ENCODE measurements at places on chromosomes 4 and X. TPM values are rescaled to one million over a fixed set of nuclear protein-coding genes. Genes with fewer than 3 reads are reported as not detected.

Gene ITIH6
- total RNA-seq = not detected

Gene SUPT20HL1
- 1.7 TPM for total RNA-seq

Gene HTN1
- not detected for total RNA-seq

DNA sequence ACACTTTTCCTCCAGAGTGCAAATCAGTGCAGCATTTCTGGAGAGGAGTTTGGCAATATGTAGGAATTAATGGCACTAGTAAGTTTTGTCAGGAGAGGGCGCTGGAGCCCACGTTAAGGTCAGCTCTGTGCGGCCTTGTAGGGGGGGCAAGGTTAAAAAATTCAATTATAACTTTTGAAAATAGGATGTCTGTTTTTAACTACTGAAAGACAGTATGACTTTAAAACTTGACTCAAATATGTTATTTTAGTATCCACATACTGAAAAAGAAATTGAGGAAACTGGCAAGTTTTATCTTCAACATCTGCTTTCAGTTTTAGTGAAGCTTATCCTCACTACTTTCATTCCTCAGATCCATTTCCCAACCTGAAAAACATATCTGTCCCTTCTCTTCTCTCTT is 30.9 kb upstream of the HSD17B13 start:
- H3K27me3 ChIP-seq = no peaks in the 10 kb centered on the region
- no peak for DNase-seq
- peaks cover 19% of the 10 kb centered on the region for H3K36me3 ChIP-seq
- H3K27ac ChIP-seq = peak overlapping the region; percentile 71
- no peak overlapping the region for H3K4me3 ChIP-seq
- H3K4me1 ChIP-seq = peaks cover 4% of the 10 kb centered on the region

- H3K4me3 ChIP-seq = no peak overlapping the region
- H3K36me3 ChIP-seq = no peaks in the 10 kb centered on the region
- H3K27me3 ChIP-seq = no peaks in the 10 kb centered on the region
- no peaks in the 10 kb centered on the region for H3K4me1 ChIP-seq
- no peak for DNase-seq
Observed at GRCh38 chr4:75069493-75070074, 136.7 kb downstream of the PARM1 start.

- no peak for DNase-seq
- no peaks in the 10 kb centered on the region for H3K27me3 ChIP-seq
- no peak overlapping the region for H3K4me3 ChIP-seq
- no peak overlapping the region for H3K27ac ChIP-seq
Observed at GRCh38 chrX:65926095-65927019, 113.5 kb downstream of the VSIG4 start.

DNA sequence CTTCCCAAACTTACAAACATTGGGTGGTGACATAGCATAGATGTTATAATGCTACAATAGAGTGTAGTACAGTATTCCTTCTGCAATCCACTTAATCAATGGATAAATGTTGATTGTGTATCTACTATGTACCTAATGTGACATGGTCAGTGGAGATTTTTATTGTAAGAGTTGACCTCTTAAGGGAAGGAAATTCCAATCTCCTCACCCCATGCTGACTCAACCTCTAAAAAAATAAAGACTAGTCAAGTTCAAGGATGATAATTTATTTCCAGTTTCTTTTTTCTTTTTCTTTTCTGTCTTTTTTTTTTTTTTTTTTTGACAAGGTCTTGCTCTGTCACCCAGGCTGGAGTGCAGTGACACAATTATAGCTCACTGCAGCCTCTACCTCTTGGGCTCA is 206.5 kb upstream of the STS start:
- H3K4me1 ChIP-seq = no peaks in the 10 kb centered on the region
- no peak for DNase-seq
- no peaks in the 10 kb centered on the region for H3K27me3 ChIP-seq
- no peak overlapping the region for H3K27ac ChIP-seq
- no peaks in the 10 kb centered on the region for H3K36me3 ChIP-seq

Gene ZFP42
- total RNA-seq = not detected

Gene GPR143
- not detected for total RNA-seq

GRCh38 chr4:151783867-151784266 is 23.1 kb upstream of the GATB start:
- H3K36me3 ChIP-seq = no peaks in the 10 kb centered on the region
- DNase-seq = no peak
- H3K27ac ChIP-seq = no peak overlapping the region
- no peaks in the 10 kb centered on the region for H3K27me3 ChIP-seq
- H3K4me1 ChIP-seq = no peaks in the 10 kb centered on the region

GRCh38 chrX:102711872-102712215 is 404 bp upstream of the GPRASP2 start:
- DNase-seq = no peak
- H3K27me3 ChIP-seq = no peaks in the 10 kb centered on the region
- peak overlapping the region; percentile 86 for H3K27ac ChIP-seq
- no peaks in the 10 kb centered on the region for H3K4me1 ChIP-seq
- H3K36me3 ChIP-seq = no peaks in the 10 kb centered on the region

- no peak overlapping the region for H3K27ac ChIP-seq
- no peaks in the 10 kb centered on the region for H3K4me1 ChIP-seq
- no peaks in the 10 kb centered on the region for H3K36me3 ChIP-seq
- no peak for DNase-seq
- no peak overlapping the region for H3K4me3 ChIP-seq
Observed at GRCh38 chr4:12881945-12882584, 602.1 kb downstream of the RAB28 start.

DNA sequence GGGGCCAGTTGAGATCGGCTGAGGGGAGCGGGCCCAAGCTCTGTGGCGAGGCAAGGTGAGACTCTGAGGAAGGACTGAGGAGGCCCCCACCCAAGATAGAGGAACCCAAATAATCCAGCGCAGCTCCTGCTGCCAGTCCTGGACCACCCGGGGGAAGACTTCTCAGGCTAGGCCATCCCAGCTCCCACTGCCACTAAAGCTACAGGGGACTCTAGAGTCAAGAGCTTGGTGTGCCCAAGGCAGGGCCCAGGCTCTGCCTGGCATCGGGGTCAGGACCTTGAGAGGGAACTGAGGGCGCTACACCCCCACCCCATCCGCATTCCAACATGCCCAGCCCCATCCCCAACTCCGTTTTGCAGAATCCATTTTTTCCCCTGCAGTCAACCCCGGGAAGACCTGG is 8.6 kb downstream of the MAGEA4 start:
- no peak overlapping the region for H3K27ac ChIP-seq
- DNase-seq = no peak
- H3K4me1 ChIP-seq = no peaks in the 10 kb centered on the region
- no peaks in the 10 kb centered on the region for H3K36me3 ChIP-seq

Gene NSUN7
- 5.0 TPM for total RNA-seq

GRCh38 chr4:107922486-107923473 is 8.6 kb upstream of the CYP2U1 start:
- no peak for DNase-seq
- no peak overlapping the region for H3K27ac ChIP-seq
- H3K36me3 ChIP-seq = no peaks in the 10 kb centered on the region
- no peak overlapping the region for H3K4me3 ChIP-seq
- no peaks in the 10 kb centered on the region for H3K4me1 ChIP-seq

Gene SHISA3
- total RNA-seq = 23.6 TPM

Gene GAGE13
- not detected for total RNA-seq

Gene CSAG2
- not detected for total RNA-seq

DNA sequence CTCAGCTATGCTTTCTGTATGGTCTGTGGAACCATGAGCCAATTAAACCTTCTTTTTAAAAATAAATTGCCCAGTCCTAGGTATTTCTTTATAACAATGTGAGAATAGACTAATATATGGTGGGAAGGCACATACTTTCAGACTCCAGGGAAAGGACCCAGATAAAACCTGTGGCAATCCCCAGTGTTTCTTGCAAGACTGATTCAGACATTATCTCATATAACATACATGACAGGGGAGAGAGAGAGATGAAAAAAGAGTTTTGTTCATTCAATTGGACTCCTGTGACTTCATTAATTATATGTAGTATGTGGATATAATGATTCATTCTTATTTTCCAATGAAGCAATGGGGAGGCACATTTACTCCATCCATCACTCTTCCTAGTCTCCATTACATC is 291.4 kb upstream of the PRKX start:
- no peaks in the 10 kb centered on the region for H3K4me1 ChIP-seq
- no peak for DNase-seq
- H3K36me3 ChIP-seq = no peaks in the 10 kb centered on the region
- H3K27me3 ChIP-seq = no peaks in the 10 kb centered on the region
- no peak overlapping the region for H3K4me3 ChIP-seq

Gene HSFX2
- total RNA-seq = not detected

GRCh38 chrX:68249401-68249831 is 183.9 kb downstream of the OPHN1 start:
- DNase-seq = no peak
- H3K36me3 ChIP-seq = no peaks in the 10 kb centered on the region
- H3K4me1 ChIP-seq = no peaks in the 10 kb centered on the region
- no peak overlapping the region for H3K27ac ChIP-seq
- H3K27me3 ChIP-seq = no peaks in the 10 kb centered on the region

DNA sequence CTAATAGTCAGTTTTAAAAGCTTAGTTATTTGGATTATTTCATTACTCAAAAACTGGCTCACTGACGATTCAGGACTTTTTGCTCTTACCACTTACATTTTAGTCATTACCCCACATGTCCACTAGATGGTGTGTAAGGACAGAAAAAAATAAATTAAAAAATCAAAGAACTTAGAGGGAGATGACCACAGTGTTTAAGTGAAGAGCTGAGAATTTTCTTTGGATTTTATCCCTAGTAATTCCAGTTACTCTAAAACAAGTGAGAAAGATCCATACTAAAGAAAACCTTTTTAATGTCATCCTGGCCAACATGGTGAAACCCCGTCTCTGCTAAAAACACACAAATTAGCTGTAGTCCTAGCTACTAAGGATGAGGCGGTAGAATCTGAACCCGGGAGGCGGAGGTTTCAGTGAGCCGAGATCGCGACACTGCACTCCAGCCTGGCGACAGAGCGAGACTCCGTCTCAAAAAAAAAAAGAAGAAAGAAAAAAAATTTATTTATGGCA is 26.4 kb upstream of the TMPRSS11B start:
- H3K27ac ChIP-seq = no peak overlapping the region
- DNase-seq = no peak
- H3K4me3 ChIP-seq = peak overlapping the region; percentile 47

Gene DAPP1
- total RNA-seq = not detected

DNA sequence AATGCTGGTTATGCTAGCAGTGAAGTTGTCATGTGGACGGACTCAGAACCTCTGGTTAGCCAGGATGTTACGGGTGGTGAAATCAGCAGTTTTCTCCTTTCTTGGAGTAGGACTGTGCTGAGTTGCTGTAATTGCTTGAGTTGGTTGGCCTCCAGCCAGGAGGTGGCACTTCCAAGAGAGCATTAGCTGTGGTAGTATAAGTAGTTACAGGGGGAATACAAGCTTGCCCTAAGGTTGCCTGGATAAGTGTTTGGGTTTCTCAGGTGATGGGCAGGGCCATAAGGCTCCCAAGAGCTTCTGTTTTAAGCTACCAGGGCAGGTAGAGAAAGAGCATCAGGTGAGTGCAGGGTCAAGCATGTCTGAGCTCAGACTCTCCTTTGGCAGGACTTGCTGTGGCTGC is 103.0 kb downstream of the ZNF518B start:
- H3K27ac ChIP-seq = no peak overlapping the region
- no peaks in the 10 kb centered on the region for H3K36me3 ChIP-seq
- no peak overlapping the region for H3K4me3 ChIP-seq
- DNase-seq = no peak
- H3K4me1 ChIP-seq = no peaks in the 10 kb centered on the region

Gene HTN3
- total RNA-seq = not detected

GRCh38 chrX:72295745-72296144 is 10.0 kb downstream of the CITED1 start:
- peaks cover 2% of the 10 kb centered on the region for H3K27me3 ChIP-seq
- no peak overlapping the region for H3K4me3 ChIP-seq
- H3K36me3 ChIP-seq = no peaks in the 10 kb centered on the region
- H3K4me1 ChIP-seq = no peaks in the 10 kb centered on the region
- DNase-seq = no peak

GRCh38 chr4:81736324-81736723 is 264.6 kb upstream of the RASGEF1B start:
- H3K4me3 ChIP-seq = no peak overlapping the region
- DNase-seq = no peak
- no peak overlapping the region for H3K27ac ChIP-seq

DNA sequence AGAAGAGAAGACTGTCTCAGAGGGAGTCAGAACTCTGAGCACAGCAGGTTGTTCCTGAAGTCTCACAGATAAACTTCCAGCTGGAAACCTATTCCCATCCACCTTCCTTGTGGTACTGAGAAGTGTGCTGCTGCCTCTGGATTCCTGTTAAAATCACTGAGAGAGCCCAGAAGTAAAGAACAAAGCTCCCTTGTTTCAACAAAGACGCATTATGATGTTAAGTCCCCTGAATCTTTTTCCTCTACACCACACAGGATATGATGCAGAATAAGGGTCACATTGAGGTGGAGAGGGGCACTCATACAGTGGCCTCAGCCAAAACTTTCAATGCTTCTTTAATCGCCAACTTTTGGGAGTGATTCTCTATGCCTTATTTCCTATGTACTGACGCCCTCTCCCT is 321.0 kb downstream of the OPHN1 start:
- no peak for DNase-seq
- H3K4me3 ChIP-seq = no peak overlapping the region
- H3K27ac ChIP-seq = no peak overlapping the region
- H3K36me3 ChIP-seq = no peaks in the 10 kb centered on the region
- no peaks in the 10 kb centered on the region for H3K27me3 ChIP-seq

Gene GYPE
- not detected for total RNA-seq

DNA sequence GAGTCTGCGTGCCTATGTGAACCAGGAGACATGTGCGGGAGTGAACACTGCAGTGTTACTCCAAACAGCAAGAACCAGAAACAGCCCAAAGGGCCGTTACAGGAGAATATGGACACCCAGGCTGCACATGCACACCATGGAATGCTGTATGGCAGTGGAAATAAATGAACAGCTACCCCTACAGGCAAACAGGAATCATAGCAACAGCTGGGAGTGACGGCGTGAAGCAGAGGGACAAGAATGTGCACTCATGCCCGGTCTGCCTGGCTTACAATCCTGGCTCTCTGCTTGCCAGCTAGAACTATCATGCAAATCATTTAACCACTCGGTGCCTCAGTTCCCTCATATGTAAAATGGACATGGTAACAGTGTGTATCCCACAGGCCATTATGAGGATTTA is 16.6 kb downstream of the GPKOW start:
- DNase-seq = no peak
- no peak overlapping the region for H3K4me3 ChIP-seq
- no peak overlapping the region for H3K27ac ChIP-seq
- H3K27me3 ChIP-seq = no peaks in the 10 kb centered on the region
- H3K4me1 ChIP-seq = no peaks in the 10 kb centered on the region
- H3K36me3 ChIP-seq = no peaks in the 10 kb centered on the region

Gene TRIML2
- total RNA-seq = not detected

GRCh38 chrX:81392396-81392795 is 190.5 kb downstream of the SH3BGRL start:
- DNase-seq = no peak
- H3K4me3 ChIP-seq = no peak overlapping the region
- H3K36me3 ChIP-seq = no peaks in the 10 kb centered on the region
- H3K27me3 ChIP-seq = no peaks in the 10 kb centered on the region
- H3K27ac ChIP-seq = no peak overlapping the region

Gene TBX22
- not detected for total RNA-seq

DNA sequence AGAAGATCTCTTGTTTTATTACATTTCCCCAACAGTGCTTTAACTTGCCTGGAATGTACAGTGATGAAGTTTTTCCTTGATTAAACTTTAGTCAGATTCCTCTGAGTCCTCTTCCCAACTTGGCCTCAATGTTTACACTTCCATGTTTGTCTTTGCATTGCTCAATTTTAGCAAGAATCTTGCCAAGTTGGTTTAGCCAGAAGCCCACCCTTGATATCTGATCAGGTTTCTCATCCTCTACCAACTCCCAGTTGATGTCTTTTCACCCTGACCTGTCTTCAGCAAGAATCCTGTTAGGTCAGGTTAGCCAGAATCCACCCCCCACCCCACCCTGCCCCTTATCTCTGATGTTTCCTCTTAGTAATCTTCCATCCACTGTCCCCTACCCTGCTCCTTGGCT is 120.9 kb downstream of the MBNL3 start:
- no peak overlapping the region for H3K27ac ChIP-seq
- no peak overlapping the region for H3K4me3 ChIP-seq
- no peaks in the 10 kb centered on the region for H3K27me3 ChIP-seq
